ENCODE measurements at places on chromosomes 16 and 17.

DNA sequence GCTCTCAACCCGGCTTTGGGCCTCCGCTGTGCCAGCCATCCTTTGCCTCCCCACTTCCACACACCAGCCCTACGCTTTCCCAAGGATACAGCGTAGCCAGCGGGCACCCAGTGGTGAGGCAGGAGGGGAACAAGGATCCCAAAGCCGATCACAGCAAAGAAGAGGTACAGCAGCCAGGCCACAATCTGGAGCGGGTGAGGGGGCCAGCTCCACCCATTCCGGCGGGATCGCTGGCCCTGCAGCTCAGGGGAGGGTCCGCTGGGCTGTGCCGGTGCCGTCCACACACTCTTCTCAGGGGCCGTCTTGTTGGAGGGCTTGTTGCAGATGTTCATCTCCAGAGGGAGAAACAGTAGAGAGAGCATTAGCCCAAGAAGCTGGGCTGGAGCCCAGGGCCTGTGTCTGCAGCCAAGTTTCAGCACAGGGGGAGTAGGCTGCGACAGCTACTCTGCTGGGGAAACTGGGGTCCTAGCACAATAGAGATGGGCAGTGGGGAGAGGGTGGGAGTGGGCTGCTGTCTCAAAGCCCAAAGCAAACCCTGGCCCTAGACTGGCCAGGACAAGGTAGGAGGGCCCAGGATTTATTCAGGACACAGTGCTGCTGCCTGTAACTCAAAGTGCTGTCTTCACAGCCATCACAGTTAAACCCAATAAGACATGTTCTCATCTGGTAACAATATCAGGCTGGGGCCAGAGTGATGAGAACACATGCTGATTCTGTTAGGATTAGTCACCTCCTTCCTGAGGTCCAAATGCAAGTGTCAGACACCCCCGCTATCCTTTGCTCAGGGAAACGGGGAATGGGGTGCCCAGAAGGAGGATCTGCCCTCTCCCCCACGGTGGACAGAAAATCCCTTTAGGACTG is 9.9 kb downstream of the ZDHHC1 start:
- DNase-seq, result no peak

- DNase-seq, result no peak
Measured at GRCh38 chr17:66444031-66444430, 141.6 kb downstream of the PRKCA start.

GRCh38 chr17:47879028-47879585 is 16.9 kb upstream of the SP2 start:
- no peak for DNase-seq

- no peak for DNase-seq
Measured at GRCh38 chr16:74852500-74852875, 77.9 kb upstream of the FA2H start.

GRCh38 chr16:5722116-5722619 is 624.6 kb upstream of the EEF2KMT start:
- no peak for DNase-seq

DNA sequence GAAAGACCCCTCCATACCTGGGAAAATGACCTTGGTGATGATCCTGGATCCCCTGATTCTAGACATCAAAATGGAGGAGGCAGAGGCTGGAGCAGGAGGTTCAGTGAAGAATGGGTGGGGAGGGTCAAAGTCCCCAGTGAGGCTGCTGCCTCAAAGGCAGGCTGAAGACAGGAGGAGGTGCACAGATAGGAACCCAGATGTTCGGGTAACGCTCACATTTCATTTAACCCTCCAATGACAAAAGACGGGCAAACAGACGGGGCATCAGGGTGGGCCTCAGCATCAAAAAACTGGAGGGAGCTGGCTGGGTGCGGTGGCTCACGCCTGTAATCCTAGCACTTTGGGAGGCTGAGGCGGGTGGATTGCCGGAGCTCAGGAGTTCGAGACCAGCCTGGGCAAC is at the start of gene ANKRD40CL:
Gene ANKRD40CL (minus strand): TSS at position 73 of the 400 bp plus-strand sequence. CDS start 605 bp downstream, outside the sequence.
- no peak for DNase-seq

GRCh38 chr16:69934044-69934443 is 17.1 kb upstream of the CLEC18A start:
- DNase-seq, result no peak

DNA sequence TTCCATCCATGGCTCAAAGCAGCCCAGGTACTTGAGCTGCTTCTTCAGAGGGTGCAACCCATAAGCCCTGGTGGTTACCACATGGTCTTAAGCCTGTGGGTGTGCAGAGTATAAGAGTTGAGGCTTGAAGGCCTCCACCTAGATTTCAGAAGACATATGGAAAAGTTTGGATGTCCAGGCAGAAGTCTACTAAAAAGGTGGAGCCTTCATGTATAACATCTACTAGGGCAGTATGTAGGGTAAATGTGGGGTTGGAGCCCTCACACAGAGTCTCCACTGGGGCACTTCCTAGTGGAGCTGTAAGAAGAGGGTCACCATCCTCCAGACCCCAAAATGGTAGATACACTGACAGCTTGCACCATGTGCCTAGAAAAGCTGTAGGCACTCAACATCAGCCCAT is 120.9 kb downstream of the HS3ST3A1 start:
- no peak for DNase-seq

GRCh38 chr17:79415909-79416308 is 194.9 kb downstream of the RBFOX3 start:
- no peak for DNase-seq

- DNase-seq, result peak; percentile 91
Measured at GRCh38 chr17:76385892-76386786, 1.7 kb downstream of the SPHK1 start.

DNA sequence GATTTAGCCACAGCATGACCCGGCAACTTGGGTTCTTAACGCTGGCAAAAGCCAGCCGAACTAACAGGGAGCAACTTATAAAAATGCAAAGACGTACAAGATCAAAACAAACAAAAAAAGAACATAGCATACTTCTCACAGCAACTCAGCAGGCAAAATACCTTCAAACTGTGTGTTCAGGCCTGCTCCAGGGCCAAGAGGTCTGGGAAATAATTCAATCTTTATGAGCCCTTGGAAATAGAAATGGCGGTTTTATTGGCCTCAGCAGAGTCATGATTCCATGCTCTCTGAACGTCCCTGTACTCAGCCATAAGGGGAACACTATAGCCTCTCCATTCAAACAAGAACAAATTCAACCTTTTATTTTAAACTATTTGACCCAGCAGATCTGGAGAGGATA is 101.3 kb upstream of the C17orf78 start:
- no peak for DNase-seq

All from stimulated activated CD4-positive, alpha-beta T cell treated with anti-CD3 and anti-CD28 coated beads, Interleukin-15, amount 100 ng/mL, for 24 hours (primary cell).